ENCODE measurements at places on chromosomes 2 and 18. TPM values are rescaled to one million over a fixed set of nuclear protein-coding genes. Genes with fewer than 3 reads are reported as not detected.
A peak's percentile ranks its signal among the peaks of the same experiment; 100 is the strongest.

Gene SDC1
- total RNA-seq, result 45.5 TPM

DNA sequence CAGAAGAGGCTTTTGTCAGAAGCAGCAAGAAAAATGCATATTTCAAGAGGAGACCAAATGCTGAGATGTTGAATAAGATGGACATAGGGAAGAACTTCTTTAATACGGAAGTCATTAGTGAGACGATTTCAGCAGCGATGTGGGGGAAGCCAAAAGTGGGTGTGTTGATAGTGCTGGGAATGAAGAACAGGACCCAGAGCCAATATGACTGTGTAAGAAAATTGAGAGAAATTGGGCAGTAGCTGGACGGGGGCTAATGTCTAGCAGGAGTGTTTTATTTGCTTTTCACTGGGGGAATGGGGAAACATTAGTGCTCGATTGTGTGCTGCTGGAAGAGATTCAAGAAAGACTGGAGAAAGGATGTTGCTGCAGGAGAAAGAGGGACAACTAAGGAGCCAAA, 788.7 kb upstream of the KLHL29 start:
- H3K27me3 ChIP-seq, result peaks cover 13% of the 10 kb centered on the region
- no peak overlapping the region for H3K27ac ChIP-seq
- no peak for DNase-seq
- no peaks in the 10 kb centered on the region for H3K4me1 ChIP-seq
- H3K36me3 ChIP-seq, result no peaks in the 10 kb centered on the region

GRCh38 chr2:157258520-157259326, 1.2 kb downstream of the GALNT5 start:
- H3K27me3 ChIP-seq, result no peaks in the 10 kb centered on the region
- DNase-seq, result no peak
- H3K4me3 ChIP-seq, result no peak overlapping the region
- peaks cover 14% of the 10 kb centered on the region for H3K4me1 ChIP-seq
- H3K27ac ChIP-seq, result no peak overlapping the region
- no peaks in the 10 kb centered on the region for H3K36me3 ChIP-seq

Gene C2orf81
- 8.8 TPM for total RNA-seq

- DNase-seq, result peak; percentile 60
- H3K27ac ChIP-seq, result peak overlapping the region; percentile 99
- no peaks in the 10 kb centered on the region for H3K27me3 ChIP-seq
- peaks cover 32% of the 10 kb centered on the region for H3K4me1 ChIP-seq
These were observed 604 bp downstream of the RALBP1 start for GRCh38 chr18:9475643-9476591.

GRCh38 chr18:53080687-53081086, 740.7 kb downstream of the DCC start:
- H3K27ac ChIP-seq, result no peak overlapping the region
- no peaks in the 10 kb centered on the region for H3K4me1 ChIP-seq
- DNase-seq, result no peak
- peaks cover 1% of the 10 kb centered on the region for H3K27me3 ChIP-seq
- H3K4me3 ChIP-seq, result no peak overlapping the region

DNA sequence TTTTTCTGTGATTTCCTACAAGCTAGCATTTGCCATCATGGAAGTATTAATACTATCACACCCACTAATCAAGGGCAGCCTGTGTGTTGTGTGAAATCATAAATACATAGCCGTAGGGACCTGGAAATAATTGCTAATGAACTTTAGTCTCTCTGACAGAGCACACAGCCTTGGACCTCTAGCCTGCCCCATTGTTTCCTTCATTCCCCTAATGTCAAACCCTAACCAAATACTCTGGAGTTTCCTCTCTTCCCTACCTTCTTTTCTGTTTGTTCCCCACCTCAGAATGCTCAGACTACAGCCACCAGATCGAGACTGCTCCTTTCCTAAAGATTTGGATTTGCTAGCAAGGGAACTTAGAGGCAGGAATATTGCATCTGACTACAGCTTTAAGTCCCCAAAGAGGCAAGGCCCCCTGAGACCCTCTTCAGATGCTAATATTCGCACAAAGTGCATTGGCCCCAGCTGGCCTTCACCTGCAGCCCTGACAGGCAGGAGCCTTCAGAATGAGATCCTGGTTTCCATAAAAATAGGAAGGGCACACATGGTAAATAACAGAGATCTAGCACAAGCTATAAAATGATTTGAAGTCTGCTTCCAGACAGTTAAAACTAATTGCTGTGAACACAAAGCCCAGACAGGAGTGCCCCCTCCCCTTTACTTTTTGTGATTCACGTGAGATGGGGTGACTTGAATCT, 279.2 kb upstream of the DCC start:
- no peak overlapping the region for H3K4me3 ChIP-seq
- no peak overlapping the region for H3K27ac ChIP-seq
- no peaks in the 10 kb centered on the region for H3K4me1 ChIP-seq
- H3K27me3 ChIP-seq, result peaks cover 1% of the 10 kb centered on the region
- no peaks in the 10 kb centered on the region for H3K36me3 ChIP-seq

DNA sequence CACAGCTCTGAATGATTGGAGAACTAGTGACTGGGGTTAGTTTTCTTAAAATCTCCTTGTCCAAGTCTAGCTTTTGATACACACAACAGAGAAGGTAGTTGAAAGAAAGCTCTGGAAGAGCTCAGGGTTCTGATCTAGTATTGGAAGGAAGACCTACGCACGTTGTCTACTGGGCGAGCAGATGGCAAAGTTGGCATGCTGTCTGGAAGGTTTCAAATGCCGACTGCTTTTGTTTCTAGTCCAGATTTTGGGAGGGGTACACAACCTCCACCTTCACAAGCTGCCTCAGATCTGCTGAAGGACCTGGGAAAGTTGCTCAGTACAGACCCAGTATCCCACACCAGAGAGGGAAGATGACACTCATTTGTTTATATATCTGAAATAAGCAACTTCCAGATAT, 507.3 kb downstream of the RNF144A start:
- H3K4me3 ChIP-seq, result no peak overlapping the region
- DNase-seq, result no peak
- peaks cover 15% of the 10 kb centered on the region for H3K4me1 ChIP-seq
- peaks cover 19% of the 10 kb centered on the region for H3K27me3 ChIP-seq
- H3K27ac ChIP-seq, result no peak overlapping the region

Gene DOK6
- 5.1 TPM for total RNA-seq

DNA sequence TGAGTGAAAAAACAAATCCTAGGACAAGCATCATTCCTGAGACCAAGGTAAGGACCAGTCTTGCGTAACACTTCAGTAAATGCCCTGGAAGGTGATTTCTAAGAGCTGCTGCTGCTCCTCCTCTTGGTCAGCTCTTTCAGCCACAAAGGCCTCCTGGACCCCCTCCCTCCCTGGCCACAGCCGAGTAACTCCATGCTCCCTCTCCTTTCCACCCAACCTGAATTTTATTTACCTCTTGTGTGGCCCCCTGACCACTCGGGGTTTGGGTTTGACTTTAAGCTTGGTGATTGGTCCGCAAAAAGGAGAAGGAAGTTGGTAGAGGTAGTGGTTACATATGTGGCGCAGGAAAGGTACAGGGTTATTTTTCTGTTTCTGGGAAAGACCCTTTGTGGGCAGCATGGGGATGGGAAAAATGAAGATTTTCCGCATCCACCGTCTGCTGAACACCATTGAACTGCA, 9.2 kb downstream of the HTRA2 start:
- peaks cover 3% of the 10 kb centered on the region for H3K36me3 ChIP-seq
- DNase-seq, result no peak
- no peaks in the 10 kb centered on the region for H3K27me3 ChIP-seq
- H3K4me3 ChIP-seq, result no peak overlapping the region

DNA sequence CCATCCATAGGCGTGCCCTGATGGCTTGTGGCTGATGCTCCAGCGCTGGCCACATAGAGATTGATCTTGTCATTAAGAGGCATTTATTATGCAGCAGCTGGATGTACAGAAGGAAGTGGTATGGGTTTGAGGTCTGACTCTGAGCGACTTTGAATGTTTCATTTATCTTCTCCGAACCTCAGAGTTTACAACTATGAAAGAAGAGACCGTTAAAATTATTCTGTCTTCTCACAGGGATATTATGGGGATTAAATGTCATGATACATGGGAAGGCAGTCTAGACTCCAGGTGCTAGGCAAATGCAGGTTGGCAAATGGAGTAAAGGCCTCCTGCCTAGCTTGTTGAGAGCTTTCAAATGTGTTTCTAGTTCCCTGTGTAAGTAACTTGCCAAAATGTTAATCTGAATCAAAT, 30.3 kb downstream of the MOGAT1 start:
- no peak for DNase-seq
- H3K27me3 ChIP-seq, result peaks cover 4% of the 10 kb centered on the region
- H3K4me3 ChIP-seq, result no peak overlapping the region
- no peaks in the 10 kb centered on the region for H3K36me3 ChIP-seq
- H3K27ac ChIP-seq, result no peak overlapping the region

DNA sequence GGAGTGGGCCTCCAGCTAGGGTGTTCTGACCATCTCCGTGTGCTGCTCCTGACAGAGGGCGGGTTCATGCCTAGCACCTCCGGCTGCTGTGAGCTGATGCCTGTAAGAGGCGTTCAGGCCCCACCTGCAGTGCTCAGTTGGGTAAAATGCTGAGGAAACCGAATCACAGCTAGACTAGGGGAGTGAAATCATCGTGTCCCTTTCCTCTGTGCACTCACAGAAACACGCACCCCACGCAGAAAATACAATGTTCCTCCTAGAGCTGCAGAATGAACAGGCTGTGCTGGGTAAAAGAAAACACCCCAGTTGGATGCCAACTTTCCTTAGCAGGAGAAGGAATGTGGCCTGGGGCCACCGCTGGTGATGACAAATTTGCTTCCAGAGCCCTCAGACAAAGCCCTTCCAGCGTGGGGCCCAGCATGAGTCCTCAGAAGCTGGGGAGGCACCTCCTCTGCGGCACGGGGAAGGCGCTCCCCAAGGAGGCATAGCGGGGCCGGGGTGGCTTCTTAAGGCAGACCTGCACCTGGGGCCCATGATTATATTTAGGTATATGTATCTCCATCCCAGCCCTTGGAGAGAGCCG, 16.3 kb upstream of the ARHGEF4 start:
- H3K4me1 ChIP-seq, result peaks cover 23% of the 10 kb centered on the region
- H3K4me3 ChIP-seq, result no peak overlapping the region
- H3K36me3 ChIP-seq, result no peaks in the 10 kb centered on the region

Gene FAM237A
- not detected for total RNA-seq

DNA sequence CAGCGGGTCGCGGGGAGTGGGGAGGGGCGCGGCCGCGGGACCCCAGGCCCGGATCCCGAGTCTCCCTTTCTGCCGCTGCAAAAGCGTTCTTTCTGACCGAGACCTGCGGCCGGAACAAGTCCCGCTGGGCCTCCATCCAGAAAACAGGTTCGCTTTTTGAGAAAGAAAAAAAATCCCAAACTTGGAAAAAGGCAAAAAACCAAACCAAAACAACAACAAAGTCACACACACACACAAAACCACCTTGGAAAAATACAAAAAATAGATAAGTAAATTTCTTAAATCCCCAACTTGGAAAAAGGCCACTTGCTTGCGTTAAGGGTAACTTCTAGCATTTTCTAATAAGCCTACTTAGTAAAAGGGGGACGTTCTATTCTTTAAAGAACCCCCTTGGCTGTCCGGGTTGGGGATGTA, 250 bp upstream of the CHST10 start:
- no peak for DNase-seq
- peak overlapping the region; percentile 93 for H3K4me3 ChIP-seq
- no peaks in the 10 kb centered on the region for H3K27me3 ChIP-seq
- peaks cover 4% of the 10 kb centered on the region for H3K36me3 ChIP-seq
- H3K27ac ChIP-seq, result peak overlapping the region; percentile 96
- peaks cover 31% of the 10 kb centered on the region for H3K4me1 ChIP-seq

GRCh38 chr2:121185571-121186074, 99.4 kb downstream of the TFCP2L1 start:
- H3K36me3 ChIP-seq, result no peaks in the 10 kb centered on the region
- H3K4me1 ChIP-seq, result no peaks in the 10 kb centered on the region
- no peak overlapping the region for H3K27ac ChIP-seq
- H3K27me3 ChIP-seq, result peaks cover 7% of the 10 kb centered on the region
- no peak overlapping the region for H3K4me3 ChIP-seq

GRCh38 chr18:36826556-36826955, 2.2 kb downstream of the TPGS2 start:
- H3K4me1 ChIP-seq, result peaks cover 25% of the 10 kb centered on the region
- DNase-seq, result no peak
- no peaks in the 10 kb centered on the region for H3K27me3 ChIP-seq
- no peak overlapping the region for H3K27ac ChIP-seq
- no peak overlapping the region for H3K4me3 ChIP-seq

- no peak overlapping the region for H3K4me3 ChIP-seq
- no peak overlapping the region for H3K27ac ChIP-seq
- DNase-seq, result no peak
- H3K27me3 ChIP-seq, result peaks cover 3% of the 10 kb centered on the region
- peaks cover 21% of the 10 kb centered on the region for H3K4me1 ChIP-seq
These were observed 194.0 kb downstream of the LNPK start for GRCh38 chr2:175808078-175808477.

DNA sequence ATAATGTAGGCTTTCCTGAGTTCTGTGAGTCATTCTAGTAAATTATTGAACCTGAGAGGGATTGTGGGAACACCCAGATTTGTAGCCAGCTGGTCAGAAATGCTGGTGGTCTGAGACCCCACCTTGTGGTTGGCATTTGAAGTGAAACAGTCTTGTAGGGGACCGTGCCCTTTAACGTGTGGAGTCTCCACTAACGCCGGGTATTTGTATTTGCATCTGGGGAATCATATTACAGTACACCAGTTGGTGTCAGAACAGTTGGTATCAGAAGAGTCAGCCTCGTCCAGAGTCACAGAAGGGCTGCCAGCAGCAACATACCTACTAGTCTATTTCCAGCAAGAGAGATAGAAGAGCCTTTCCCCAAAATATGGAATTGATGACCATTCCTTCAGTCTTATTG, 38.3 kb upstream of the PTPN4 start:
- no peak overlapping the region for H3K4me3 ChIP-seq
- no peaks in the 10 kb centered on the region for H3K4me1 ChIP-seq
- no peaks in the 10 kb centered on the region for H3K36me3 ChIP-seq
- H3K27me3 ChIP-seq, result peaks cover under 1% of the 10 kb centered on the region

GRCh38 chr2:36165132-36165531, 190.4 kb upstream of the CRIM1 start:
- no peak for DNase-seq
- no peak overlapping the region for H3K27ac ChIP-seq
- no peaks in the 10 kb centered on the region for H3K36me3 ChIP-seq
- H3K4me3 ChIP-seq, result no peak overlapping the region
- peaks cover 6% of the 10 kb centered on the region for H3K27me3 ChIP-seq
- H3K4me1 ChIP-seq, result no peaks in the 10 kb centered on the region

DNA sequence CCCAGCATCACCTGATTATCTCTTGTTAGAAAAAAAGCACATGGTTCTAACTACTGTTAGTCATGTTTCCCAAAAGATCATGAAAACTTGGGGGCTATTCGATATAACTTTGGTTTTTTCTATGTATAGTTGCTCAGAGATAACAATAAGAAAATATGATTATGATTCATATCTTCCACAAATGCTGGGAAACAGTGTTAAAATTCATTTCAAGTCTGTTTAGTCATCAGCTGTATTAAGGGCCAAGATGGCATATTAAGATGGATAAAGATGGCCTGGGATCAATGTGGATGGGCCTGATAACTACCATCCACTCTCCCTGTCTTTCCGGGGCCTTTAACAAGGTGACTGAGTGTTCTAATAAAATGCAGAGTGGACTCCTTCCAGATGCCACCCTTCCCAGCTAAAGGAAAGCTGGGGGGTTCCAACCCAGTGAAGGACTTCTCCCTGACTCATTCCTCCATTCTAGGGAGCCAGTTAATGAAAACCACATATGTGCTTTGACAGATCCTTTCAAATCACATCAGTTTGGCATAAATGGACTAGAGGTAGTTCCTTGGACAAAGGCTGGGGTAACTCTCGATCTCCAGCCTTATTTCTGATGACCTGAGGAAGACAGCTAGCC, 221.6 kb downstream of the VAPA start:
- no peaks in the 10 kb centered on the region for H3K36me3 ChIP-seq
- H3K4me1 ChIP-seq, result peaks cover 45% of the 10 kb centered on the region
- DNase-seq, result no peak

Measured in mesothelial cell of epicardium (in vitro differentiated cells).